HL-60 (cell line): ENCODE measurements at places on chromosomes 4 and X.
A peak's percentile ranks its signal among the peaks of the same experiment; 100 is the strongest.

DNA sequence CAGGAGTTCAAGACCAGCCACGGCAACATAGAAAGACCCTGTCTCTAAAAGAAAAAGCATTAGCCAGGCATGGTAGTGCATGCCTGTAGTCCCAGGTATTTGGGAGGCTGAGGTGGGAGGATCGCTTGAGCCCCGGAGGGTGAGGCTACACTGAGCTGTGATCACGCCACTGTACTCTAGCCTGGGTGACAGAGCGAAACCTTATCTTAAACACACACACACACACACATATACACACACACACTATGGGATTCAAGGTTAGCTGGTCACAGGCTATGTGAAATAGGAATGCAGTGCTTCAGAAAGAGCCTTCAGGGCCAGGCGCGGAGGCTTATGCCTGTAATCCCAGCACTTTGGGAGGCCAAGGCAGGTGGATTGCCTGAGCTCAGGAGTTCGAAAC is 23.5 kb downstream of the NLGN3 start:
- no peak for DNase-seq

DNA sequence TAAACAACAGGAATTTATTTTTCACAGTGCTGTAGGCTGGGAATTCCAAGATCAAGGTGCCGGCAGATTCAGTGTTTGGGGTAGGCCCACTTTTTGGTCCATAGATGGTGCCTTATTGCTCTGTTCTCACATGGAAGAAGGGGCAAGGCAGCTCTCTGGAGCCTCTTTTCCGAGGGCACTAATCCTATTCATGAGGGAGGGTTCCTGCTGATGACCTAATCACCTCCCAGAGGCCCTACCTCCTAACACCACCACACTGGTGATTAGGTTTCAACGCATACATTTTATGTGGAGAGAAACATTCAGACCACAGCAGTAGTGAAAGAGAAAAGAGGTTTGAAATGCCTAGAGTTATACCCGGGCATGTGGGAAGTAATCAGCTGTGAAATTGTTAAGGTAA is 1.4 kb upstream of the POLA1 start:
- no peak for DNase-seq

- no peak for DNase-seq
These were observed 2.3 kb downstream of the ODAM start for GRCh38 chr4:70197842-70198241.

- no peak for DNase-seq
These were observed 12.2 kb downstream of the IL13RA1 start for GRCh38 chrX:118739577-118739976.

- DNase-seq: no peak
These were observed 872 bp upstream of the TEC start for GRCh38 chr4:48270523-48270897.

GRCh38 chr4:18518098-18518497 is 496.5 kb upstream of the LCORL start:
- DNase-seq: no peak

GRCh38 chrX:82219129-82219528 is 1017.2 kb downstream of the SH3BGRL start:
- no peak for DNase-seq

GRCh38 chr4:7978907-7979651 is 39.4 kb upstream of the AFAP1 start:
- no peak for DNase-seq

GRCh38 chr4:85598936-85599335 is 124.0 kb downstream of the ARHGAP24 start:
- no peak for DNase-seq

- no peak for DNase-seq
These were observed 109.2 kb downstream of the NSUN7 start for GRCh38 chr4:40858962-40859361.

DNA sequence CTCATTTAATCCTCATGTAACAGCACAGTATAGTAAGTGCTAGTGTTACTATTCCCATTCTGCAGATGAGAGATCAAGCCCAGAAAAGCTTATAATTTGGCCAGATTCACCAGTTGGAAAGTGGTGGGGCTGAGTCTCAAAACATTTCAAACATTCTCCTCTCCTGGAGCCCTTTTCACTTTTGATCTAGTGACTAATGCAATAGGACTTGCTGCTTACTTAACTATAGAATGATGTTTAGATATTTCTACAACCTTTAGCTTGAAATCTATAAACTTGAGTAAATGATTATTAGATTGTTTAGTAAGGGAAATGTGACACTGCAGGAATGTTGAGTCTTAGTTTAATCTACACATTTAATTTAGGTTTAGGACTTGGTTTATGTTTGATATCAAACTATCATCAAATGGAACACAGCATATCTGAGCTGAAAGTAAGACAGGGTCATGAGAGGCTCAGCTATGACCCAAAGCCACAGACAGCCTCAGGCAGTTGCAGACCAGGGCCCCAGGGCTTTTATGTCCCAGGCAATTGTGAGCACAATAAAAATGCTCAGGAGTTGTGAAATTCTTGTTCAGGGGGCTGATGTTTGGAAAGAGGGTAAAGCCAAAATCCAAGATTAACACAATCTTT is 199.5 kb upstream of the HS3ST1 start:
- no peak for DNase-seq

- DNase-seq: no peak
These were observed 14.7 kb downstream of the SORCS2 start for GRCh38 chr4:7206911-7207567.

GRCh38 chr4:306551-306961 is 1.3 kb upstream of the ZNF732 start:
- DNase-seq: peak; percentile 81

- no peak for DNase-seq
These were observed 37.5 kb downstream of the TMEM271 start for GRCh38 chr4:538542-539142.

- no peak for DNase-seq
These were observed 210.4 kb downstream of the KLHL4 start for GRCh38 chrX:87728024-87728423.

DNA sequence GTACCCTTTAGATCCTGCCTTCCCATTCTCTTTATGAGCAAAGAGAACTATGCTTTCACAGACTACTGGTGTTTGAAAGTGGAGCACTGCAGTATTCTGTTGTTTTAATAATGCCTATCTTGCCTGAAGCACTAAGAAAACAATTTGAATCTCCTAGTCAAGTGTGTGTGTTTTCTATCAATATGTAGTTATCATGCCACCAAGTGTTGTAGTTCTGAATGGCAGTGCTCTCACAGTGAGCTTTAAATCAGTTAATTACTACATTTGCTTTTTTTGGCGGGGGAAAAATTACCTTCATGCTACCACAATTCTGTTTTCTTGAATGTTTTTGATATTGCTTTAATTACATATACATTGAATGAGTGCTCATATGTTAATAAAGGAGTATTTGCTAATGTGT is 143.6 kb upstream of the FAM47A start:
- DNase-seq: no peak

- no peak for DNase-seq
These were observed 165.7 kb downstream of the DCLK2 start for GRCh38 chr4:150243932-150244331.

DNA sequence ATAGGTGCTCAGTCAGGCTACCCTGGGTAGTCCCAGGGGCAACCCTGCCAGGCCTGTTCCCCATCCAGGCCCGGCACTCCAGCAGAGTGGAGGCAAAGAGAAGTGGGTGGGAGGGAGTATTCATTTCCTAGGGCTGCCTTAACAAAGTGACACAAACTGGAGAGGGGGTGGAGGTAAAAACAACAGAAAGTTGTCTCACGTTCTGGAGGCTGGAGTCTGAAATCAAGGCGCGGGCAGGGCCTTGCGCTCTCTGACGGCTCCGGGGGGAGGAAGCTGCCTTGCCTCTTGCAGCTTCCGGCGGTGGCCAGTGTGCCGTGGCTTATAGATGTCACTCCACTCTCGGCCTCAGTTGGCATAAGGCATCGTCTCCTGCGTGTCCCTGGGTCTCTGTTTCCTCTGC is 90.8 kb downstream of the DCTD start:
- DNase-seq: no peak

DNA sequence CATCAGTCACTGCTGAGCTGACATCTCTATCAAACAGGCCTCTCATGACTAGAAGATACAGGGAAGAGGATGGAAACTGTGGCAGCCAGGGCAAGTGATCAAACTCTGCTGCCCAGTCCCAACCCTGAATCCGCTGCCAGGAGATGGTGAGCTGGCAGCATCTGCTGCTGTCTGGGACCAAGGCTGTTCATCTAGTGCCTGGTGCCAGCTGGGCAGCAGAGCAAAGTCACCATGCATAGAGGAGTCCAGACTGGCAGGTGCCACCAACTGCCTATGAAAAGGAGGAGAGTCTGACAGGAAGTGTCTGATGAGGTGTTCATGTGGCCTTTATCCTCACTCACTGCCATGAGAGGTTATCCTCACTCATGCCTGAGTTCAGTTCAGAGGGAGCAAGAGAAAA is 518.9 kb downstream of the MID1IP1 start:
- no peak for DNase-seq

DNA sequence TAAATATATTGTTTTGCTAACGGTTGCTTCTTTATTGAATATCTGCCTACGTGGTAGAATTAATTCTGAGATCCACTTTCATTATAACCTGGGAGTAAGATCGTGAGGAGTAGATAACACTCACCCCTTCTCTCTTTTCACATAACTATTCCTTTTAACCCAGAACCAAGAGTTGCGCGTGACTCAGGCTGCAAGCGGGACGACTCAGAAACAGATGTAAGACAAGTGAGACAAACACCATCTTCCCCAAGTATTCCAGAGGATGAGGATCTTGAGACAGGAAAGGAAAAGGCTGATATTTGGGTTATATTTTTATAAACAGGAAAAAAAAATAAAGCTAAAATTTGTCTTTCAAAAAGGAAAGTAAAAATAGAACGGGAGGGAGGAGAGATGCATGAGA is 318.8 kb upstream of the NOCT start:
- DNase-seq: no peak

DNA sequence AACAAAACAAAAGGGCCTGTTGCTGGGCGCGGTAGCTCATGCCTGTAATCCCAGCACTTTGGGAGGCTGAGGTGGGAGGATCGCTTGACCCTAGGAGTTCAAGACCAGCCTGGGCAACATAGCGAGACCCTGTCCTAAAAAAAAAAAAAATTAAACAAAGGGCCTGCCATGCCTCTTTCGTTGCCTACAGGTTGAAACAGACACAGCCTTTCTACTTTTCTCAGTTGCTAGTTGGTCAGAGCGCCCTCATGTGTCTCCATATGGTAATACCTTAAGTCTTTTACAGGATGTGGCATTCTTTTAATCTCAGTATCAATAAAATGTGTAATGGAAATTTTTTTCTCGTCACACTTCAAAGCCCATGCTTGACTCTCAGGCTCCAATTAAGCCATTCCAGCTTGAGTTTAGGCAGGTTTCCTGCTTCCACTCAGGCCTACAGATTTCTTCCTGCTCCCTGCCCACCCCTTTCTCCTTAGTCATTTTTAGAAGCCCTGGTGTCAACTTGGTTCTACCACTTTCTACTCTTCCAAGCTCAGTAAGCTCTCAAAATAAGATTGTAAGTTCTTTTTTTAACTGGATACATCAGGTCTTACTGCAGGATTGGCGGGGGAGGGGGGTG is 4.6 kb upstream of the SOWAHD start:
- DNase-seq: peak; percentile 72

DNA sequence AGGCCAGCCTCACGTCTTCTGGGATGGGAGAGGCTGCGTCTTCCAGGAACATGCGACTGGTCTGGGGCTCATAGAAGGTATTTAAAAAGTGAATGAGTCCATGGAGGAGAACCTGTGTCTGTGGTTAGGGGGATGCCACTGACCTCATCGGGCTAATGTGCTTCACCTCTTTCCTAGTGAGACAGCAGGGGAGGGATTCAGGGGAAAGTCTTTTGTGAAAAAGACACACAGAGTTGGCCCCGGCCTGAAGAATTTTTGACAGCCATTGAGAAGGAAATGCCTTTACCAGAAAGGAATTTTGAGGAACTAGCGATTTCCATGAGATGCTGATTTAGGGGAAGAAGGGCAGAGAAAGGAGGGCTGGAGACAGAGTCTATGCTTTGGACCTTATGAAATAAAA is 11.0 kb upstream of the C4orf50 start:
- no peak for DNase-seq

DNA sequence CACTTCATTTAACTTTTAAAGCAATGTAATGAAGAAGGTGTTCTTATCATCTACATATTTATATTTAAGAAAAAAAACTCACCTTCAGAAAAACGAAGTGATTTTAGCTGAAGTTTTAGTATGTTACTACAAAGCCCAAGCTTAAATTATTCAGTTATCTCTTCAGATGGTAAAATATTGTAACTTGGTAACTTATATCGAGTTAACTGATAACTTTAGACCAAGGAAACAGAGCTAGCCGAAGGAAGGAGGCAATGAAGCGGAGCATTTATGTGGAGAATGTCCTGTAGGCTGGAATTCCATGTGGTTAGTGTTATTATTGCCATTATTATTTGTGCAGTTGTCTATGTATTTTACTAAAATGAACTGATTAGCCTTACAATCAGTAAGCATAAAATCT is 1102.1 kb upstream of the LCORL start:
- DNase-seq: no peak

DNA sequence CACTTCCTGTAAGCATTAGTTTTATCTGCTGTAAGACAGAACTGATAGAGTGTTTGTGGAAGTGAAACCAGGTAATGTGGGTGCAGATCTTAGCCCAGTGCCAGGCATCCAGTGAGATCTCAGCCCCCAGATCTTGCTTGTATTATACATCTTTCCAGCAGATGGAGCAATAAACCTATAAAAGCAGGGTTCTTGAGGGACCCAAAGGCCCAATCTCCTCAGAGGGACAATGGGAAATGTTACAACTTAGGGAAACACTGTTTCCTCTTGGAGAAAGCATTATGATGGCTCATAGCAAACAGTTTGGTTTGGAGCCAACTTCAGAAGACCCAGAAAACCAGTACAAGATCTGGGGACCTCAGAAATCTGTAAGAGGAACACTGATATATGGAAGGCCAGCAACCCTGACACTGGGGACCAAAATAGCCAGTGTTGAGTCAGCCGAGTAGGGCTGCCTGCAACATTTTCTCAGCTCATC is 206.3 kb downstream of the SLC7A11 start:
- DNase-seq: peak; percentile 47

DNA sequence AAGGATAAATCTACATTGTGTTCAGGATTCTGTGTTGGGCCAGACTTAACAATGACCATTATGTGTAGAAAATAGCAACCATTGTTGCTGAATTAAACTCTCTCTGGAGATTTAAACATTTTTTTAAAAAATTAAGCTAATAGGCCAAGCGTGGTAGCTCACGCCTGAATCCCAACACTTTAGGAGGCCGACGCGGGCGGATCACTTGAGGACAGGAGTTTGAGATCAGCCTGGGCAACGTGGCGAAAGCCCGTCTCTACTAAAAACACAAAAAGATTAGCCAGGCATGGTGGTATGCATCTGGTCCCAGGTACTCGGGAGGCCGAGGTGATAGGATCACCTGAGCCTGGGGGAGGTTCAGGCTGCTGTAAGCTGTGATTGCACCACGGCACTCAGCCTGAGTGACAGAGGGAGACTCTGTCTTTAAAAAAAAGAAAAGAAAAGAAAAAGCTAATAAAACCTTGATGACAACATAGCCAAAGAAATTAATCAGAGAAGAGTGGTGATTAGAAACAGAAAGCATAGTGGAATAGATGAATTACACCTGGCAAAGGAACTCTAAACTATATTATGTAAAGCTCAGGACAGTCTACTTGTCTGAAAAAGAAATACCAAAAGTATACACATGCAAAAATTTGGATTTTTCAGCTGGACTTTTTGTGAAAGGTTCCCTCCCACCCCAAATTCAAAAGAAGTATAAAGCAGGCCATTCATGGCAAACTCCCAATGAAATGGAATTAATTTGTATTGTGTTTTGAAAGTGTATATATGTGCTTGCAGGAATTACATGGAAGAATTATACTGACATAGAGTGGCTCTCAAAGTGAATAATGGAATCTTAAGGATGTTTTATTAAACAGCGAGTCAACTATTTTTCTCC is 21.9 kb downstream of the PLS3 start:
- no peak for DNase-seq

GRCh38 chr4:17260166-17260907 is 251.6 kb downstream of the QDPR start:
- DNase-seq: no peak
